Daoy (cell line): ENCODE measurements at places on chromosomes 6 and 20. TPM values are rescaled to one million over a fixed set of nuclear protein-coding genes. Genes with fewer than 3 reads are reported as not detected.

The SAMD5 gene
- 2.0 and 2.7 TPM in 2 replicates for total RNA-seq

The HLA-DMB gene
- 0.23 and 3.2 TPM in 2 replicates for total RNA-seq

The KIF13A gene
- total RNA-seq: 18.1 and 23.0 TPM in 2 replicates

The RIPPLY2 gene
- total RNA-seq: 5.1 and 5.4 TPM in 2 replicates

The MUC22 gene
- not detected in 2 replicates for total RNA-seq

The KIF6 gene
- total RNA-seq: 0.11 and 4.7 TPM in 2 replicates

The PRSS16 gene
- total RNA-seq: 4.3 and 8.2 TPM in 2 replicates

The HRH3 gene
- not detected in 2 replicates for total RNA-seq

The SEMG1 gene
- not detected in 2 replicates for total RNA-seq

The SPATA25 gene
- total RNA-seq: not detected in 2 replicates

The RNF144B gene
- total RNA-seq: 2.3 and 4.3 TPM in 2 replicates

The PPIL4 gene
- 53.7 and 58.4 TPM in 2 replicates for total RNA-seq

The RIN2 gene
- 10.6 and 18.4 TPM in 2 replicates for total RNA-seq

The MTO1 gene
- 42.0 and 44.0 TPM in 2 replicates for total RNA-seq

The NHSL1 gene
- total RNA-seq: 2.2 and 4.2 TPM in 2 replicates

The CLIC5 gene
- 0.11 TPM in 1 of 2 replicates, not detected in the other for total RNA-seq

The AHI1 gene
- 7.8 and 8.2 TPM in 2 replicates for total RNA-seq

The SIRPB1 gene
- total RNA-seq: 0.06 and 0.11 TPM in 2 replicates

The TRIM38 gene
- 5.0 and 5.4 TPM in 2 replicates for total RNA-seq

The RPS6KA2 gene
- total RNA-seq: 5.5 and 6.7 TPM in 2 replicates

The TAAR2 gene
- total RNA-seq: not detected in 2 replicates

The EDN3 gene
- total RNA-seq: not detected in 2 replicates

The ELOVL2 gene
- 11.3 and 11.5 TPM in 2 replicates for total RNA-seq

The TFAP2A gene
- total RNA-seq: 4.5 and 5.6 TPM in 2 replicates

The BACH2 gene
- 0.46 and 0.60 TPM in 2 replicates for total RNA-seq

The MKKS gene
- total RNA-seq: 6.4 and 7.1 TPM in 2 replicates

The PRPH2 gene
- total RNA-seq: not detected in 2 replicates

The LTA gene
- total RNA-seq: 0.11 TPM in 1 of 2 replicates, not detected in the other

The PROKR2 gene
- not detected in 2 replicates for total RNA-seq

The MAP1LC3A gene
- total RNA-seq: 1.5 and 2.5 TPM in 2 replicates

The SLC35D3 gene
- total RNA-seq: not detected in 2 replicates

The B3GALT4 gene
- 0.40 and 1.9 TPM in 2 replicates for total RNA-seq

The CFB gene
- total RNA-seq: 0.18 and 0.86 TPM in 2 replicates

The OR2H1 gene
- total RNA-seq: not detected in 2 replicates

The RAET1G gene
- total RNA-seq: 0.27 and 0.86 TPM in 2 replicates

The OLIG3 gene
- total RNA-seq: not detected in 2 replicates

The TRIM15 gene
- total RNA-seq: 0.86 TPM in 1 of 2 replicates, not detected in the other

The GNAS-AS1 gene
- 1.3 and 3.1 TPM in 2 replicates for total RNA-seq

The SLC22A1 gene
- 0.23 and 2.8 TPM in 2 replicates for total RNA-seq

The OXT gene
- total RNA-seq: not detected in 2 replicates

The ADNP gene
- total RNA-seq: 14.7 and 15.1 TPM in 2 replicates

The FRMD1 gene
- total RNA-seq: 0.03 TPM in 1 of 2 replicates, not detected in the other

The FBXO5 gene
- total RNA-seq: 64.4 and 80.4 TPM in 2 replicates

The LSM14B gene
- 34.3 and 38.2 TPM in 2 replicates for total RNA-seq

The HM13 gene
- total RNA-seq: 25.7 and 34.8 TPM in 2 replicates

The SDC4 gene
- total RNA-seq: 136 and 143 TPM in 2 replicates

The HUS1B gene
- 2.9 and 6.8 TPM in 2 replicates for total RNA-seq

The OR12D3 gene
- not detected in 2 replicates for total RNA-seq

The RTF2 gene
- 81.7 and 87.3 TPM in 2 replicates for total RNA-seq

The MTFR2 gene
- 10.1 and 26.0 TPM in 2 replicates for total RNA-seq

The PSORS1C2 gene
- total RNA-seq: not detected in 2 replicates

The SLC17A1 gene
- total RNA-seq: not detected in 2 replicates

The ADAT2 gene
- 5.4 and 10.6 TPM in 2 replicates for total RNA-seq
